ENCODE measurements at places on chromosomes 11 and 22. TPM values are rescaled to one million over a fixed set of nuclear protein-coding genes. Genes with fewer than 3 reads are reported as not detected.

The KDM4E gene
- not detected for total RNA-seq

The MMP12 gene
- not detected for total RNA-seq

The AKIP1 gene
- total RNA-seq, result 26.0 TPM

The MYEOV gene
- not detected for total RNA-seq

The TRIM29 gene
- 4.6 TPM for total RNA-seq

The UVRAG gene
- 14.9 TPM for total RNA-seq

The C11orf87 gene
- total RNA-seq, result not detected

The CYP2D6 gene
- total RNA-seq, result not detected

The MRPL21 gene
- 29.2 TPM for total RNA-seq

The DKK3 gene
- total RNA-seq, result 26.4 TPM

The ANKK1 gene
- 1.0 TPM for total RNA-seq

DNA sequence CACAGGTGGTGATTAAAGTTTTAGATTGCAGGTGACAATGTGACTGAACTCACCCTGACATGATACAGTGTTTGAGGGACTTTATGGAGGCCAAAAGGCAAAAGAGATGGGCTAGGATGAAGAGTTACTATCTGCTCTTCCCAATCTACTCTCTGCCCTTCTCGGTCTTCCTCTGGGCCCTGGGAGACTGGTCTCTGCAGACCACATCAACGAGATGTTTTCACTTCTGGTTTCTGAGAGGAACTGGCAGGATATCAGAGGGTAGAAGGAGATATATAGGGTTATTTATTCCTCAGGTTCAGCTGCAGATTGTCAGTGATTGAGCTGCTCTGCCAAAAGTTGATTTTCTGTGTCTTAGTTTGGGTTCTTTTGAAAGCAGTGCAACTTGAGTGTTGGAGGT is 32.4 kb upstream of the CD44 start:
- H3K36me3 ChIP-seq, result no peaks in the 10 kb centered on the region
- H3K27me3 ChIP-seq, result no peaks in the 10 kb centered on the region
- no peak for DNase-seq
- H3K4me1 ChIP-seq, result no peaks in the 10 kb centered on the region

DNA sequence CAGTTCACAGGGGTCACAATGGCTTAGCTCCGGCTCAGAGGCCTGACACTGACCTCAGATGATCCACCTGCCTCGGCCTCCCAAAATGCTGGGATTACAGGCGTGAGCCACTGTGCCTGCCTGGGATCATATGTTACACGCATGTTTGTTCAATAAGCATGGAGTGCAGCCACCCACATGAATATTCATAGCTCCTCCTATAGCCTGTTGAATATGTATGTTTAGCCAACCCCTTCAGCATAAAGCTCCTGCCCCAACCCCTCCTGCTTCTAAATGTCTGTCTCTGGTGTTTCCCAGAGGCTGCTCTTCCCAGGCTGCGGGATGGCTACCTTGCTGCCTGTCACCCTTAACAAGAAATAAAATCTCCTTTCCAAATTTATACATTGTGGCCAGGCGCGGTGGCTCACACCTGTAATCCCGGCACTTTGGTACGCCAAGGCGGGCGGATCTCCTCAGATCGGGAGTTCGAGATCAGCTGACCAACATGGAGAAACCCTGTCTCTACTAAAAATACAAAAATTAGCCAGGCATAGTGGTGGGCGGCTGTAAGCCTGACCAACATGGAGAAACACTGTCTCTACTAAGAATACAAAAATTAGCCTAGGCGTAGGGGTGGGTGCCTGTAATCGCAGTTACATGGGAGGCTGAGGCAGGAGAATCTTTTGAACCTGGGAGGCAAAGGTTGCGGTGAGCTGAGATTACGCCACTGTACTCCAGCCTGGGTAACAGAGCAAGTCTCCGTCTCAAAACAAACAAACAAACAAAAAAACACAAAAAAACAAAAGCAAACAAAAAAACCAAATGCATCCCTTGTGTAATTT is 1.1 kb upstream of the APOBEC3F start:
- peak overlapping the region; percentile 88 for H3K27ac ChIP-seq
- H3K4me1 ChIP-seq, result peaks cover 6% of the 10 kb centered on the region

DNA sequence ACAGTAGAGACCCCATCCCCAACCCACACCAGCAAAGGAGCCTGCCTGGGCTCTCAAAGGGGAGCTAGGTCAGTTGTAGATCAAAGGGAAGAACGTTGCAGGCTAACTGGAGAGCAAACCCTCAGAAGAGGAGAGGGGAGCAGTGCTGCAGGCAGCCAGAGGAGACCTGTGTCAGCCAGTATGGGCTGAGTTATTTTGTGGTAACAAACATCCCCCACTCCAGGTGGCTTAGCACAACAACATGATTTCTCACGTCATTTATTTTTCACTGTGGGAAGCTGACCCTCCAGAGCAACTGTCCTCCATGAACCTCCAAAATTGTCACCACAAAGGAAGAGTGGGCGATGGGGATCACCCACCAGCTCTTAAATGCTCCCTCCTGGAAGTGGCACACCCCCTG is 19.8 kb upstream of the SHANK2 start:
- no peaks in the 10 kb centered on the region for H3K4me1 ChIP-seq
- no peak overlapping the region for H3K27ac ChIP-seq
- no peak for DNase-seq
- H3K36me3 ChIP-seq, result no peaks in the 10 kb centered on the region

- H3K36me3 ChIP-seq, result no peaks in the 10 kb centered on the region
- H3K4me3 ChIP-seq, result no peak overlapping the region
- no peaks in the 10 kb centered on the region for H3K4me1 ChIP-seq
- DNase-seq, result no peak
- no peak overlapping the region for H3K27ac ChIP-seq
- H3K27me3 ChIP-seq, result no peaks in the 10 kb centered on the region
These were observed 208.4 kb downstream of the NXPE2 start for GRCh38 chr11:114886644-114887265.

GRCh38 chr22:30694171-30694639 is 469 bp upstream of the OSBP2 start:
- H3K4me3 ChIP-seq, result peak overlapping the region; percentile 40
- H3K4me1 ChIP-seq, result no peaks in the 10 kb centered on the region
- H3K36me3 ChIP-seq, result no peaks in the 10 kb centered on the region
- no peaks in the 10 kb centered on the region for H3K27me3 ChIP-seq
- DNase-seq, result peak; percentile 39

- no peaks in the 10 kb centered on the region for H3K4me1 ChIP-seq
- H3K27ac ChIP-seq, result no peak overlapping the region
- H3K36me3 ChIP-seq, result no peaks in the 10 kb centered on the region
- H3K4me3 ChIP-seq, result peak overlapping the region; percentile 24
These were observed 144.6 kb downstream of the NECTIN1 start for GRCh38 chr11:119584193-119585042.

- H3K27ac ChIP-seq, result no peak overlapping the region
- H3K4me3 ChIP-seq, result no peak overlapping the region
- DNase-seq, result no peak
- no peaks in the 10 kb centered on the region for H3K27me3 ChIP-seq
- peaks cover 3% of the 10 kb centered on the region for H3K4me1 ChIP-seq
These were observed 2.2 kb downstream of the RIN1 start for GRCh38 chr11:66333896-66334604.

GRCh38 chr11:45885921-45886721 is 670 bp downstream of the MAPK8IP1 start:
- peak overlapping the region; percentile 37 for H3K4me3 ChIP-seq
- H3K36me3 ChIP-seq, result no peaks in the 10 kb centered on the region
- H3K27ac ChIP-seq, result no peak overlapping the region
- DNase-seq, result no peak
- H3K27me3 ChIP-seq, result no peaks in the 10 kb centered on the region

GRCh38 chr22:30742291-30743256 is 47.9 kb downstream of the OSBP2 start:
- no peaks in the 10 kb centered on the region for H3K36me3 ChIP-seq
- no peak for DNase-seq
- no peaks in the 10 kb centered on the region for H3K27me3 ChIP-seq

GRCh38 chr22:36746375-36746970 is 29.4 kb downstream of the IFT27 start:
- no peak overlapping the region for H3K4me3 ChIP-seq
- no peaks in the 10 kb centered on the region for H3K36me3 ChIP-seq
- no peak for DNase-seq

DNA sequence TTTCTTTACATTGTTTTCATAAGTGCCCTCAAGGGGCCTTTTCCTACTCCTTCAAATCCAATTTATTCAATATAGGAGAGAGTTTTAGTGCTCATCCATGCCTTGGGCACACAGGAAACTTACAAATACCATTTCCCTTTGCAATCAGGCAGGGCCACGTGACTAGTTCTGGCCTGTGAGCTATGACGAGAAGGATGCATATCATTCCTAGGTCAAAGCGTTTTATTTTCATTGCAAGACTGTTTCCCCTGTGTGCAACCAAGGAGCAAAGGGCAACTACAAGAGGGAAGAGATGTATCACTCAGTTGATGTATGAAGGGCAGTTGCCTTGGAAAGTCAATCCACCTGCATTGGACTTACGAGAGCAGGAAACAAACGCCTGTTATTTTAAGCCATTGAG is 1.9 kb upstream of the TRAF6 start:
- no peak overlapping the region for H3K4me3 ChIP-seq
- no peaks in the 10 kb centered on the region for H3K36me3 ChIP-seq
- no peak overlapping the region for H3K27ac ChIP-seq
- H3K27me3 ChIP-seq, result no peaks in the 10 kb centered on the region
- no peak for DNase-seq
- H3K4me1 ChIP-seq, result peaks cover 4% of the 10 kb centered on the region

GRCh38 chr11:104609311-104610085 is 288.8 kb downstream of the CASP12 start:
- no peaks in the 10 kb centered on the region for H3K36me3 ChIP-seq
- H3K4me3 ChIP-seq, result no peak overlapping the region
- H3K27ac ChIP-seq, result no peak overlapping the region
- H3K27me3 ChIP-seq, result no peaks in the 10 kb centered on the region
- no peak for DNase-seq

GRCh38 chr22:26556904-26557303 is 33.0 kb downstream of the TPST2 start:
- H3K4me3 ChIP-seq, result no peak overlapping the region
- no peaks in the 10 kb centered on the region for H3K27me3 ChIP-seq
- DNase-seq, result no peak
- no peaks in the 10 kb centered on the region for H3K36me3 ChIP-seq
- H3K4me1 ChIP-seq, result no peaks in the 10 kb centered on the region
- no peak overlapping the region for H3K27ac ChIP-seq

DNA sequence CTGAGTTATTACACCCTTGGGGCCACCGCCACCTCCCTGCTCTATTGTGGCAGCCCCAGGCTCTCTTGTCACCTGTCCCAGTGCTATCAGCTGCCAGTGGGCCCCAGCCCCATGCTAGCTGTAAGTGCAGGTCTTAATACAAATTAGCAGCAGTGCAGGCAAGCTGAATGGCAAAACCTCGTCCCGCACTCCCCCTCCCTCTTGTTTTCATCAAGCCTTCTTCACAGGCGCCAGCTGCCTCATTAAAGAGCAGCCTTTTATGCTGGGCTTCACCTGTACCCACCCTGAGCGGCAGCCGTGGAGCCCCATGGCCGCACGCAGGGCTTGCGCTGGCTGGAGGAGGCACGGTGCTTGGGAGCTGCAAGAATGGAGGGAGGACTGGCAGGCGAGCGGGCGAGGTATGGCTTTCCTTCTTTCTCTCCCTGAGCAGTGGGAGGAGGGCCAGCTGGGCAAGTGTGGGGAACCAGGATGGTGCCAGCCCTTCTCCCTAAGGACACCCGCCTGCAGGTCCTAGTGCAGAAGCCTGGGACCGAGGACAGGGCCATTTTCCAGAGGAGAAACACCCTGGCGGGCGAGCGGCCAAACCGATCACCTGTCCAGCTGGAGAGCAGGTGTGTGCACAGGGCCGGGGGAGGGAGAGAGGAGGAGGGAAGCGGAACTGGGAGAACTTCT is 70.7 kb downstream of the FLI1 start:
- H3K4me1 ChIP-seq, result no peaks in the 10 kb centered on the region
- no peak overlapping the region for H3K4me3 ChIP-seq
- no peak for DNase-seq

DNA sequence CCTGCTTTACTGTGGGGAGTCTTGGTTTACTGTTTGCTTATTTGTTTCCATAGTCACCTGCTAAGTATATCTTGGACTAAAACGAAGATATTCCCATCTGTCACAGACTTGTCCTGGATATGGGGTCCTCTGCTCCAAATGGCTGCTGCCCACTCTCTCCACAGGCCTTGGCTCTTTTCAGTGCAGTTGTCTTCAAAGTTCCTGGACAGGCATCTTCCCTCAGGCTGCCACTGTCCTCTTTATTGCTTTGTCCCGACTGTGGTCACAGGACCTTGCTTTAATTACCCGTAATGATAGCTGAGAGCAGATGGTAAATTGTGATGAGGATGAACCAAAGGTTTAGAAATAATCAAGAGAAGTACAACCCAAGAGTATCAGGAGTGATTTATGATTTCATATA is 713.9 kb upstream of the CCDC179 start:
- H3K4me1 ChIP-seq, result no peaks in the 10 kb centered on the region
- no peak overlapping the region for H3K27ac ChIP-seq
- no peak overlapping the region for H3K4me3 ChIP-seq
- H3K36me3 ChIP-seq, result no peaks in the 10 kb centered on the region
- no peak for DNase-seq
- H3K27me3 ChIP-seq, result no peaks in the 10 kb centered on the region

DNA sequence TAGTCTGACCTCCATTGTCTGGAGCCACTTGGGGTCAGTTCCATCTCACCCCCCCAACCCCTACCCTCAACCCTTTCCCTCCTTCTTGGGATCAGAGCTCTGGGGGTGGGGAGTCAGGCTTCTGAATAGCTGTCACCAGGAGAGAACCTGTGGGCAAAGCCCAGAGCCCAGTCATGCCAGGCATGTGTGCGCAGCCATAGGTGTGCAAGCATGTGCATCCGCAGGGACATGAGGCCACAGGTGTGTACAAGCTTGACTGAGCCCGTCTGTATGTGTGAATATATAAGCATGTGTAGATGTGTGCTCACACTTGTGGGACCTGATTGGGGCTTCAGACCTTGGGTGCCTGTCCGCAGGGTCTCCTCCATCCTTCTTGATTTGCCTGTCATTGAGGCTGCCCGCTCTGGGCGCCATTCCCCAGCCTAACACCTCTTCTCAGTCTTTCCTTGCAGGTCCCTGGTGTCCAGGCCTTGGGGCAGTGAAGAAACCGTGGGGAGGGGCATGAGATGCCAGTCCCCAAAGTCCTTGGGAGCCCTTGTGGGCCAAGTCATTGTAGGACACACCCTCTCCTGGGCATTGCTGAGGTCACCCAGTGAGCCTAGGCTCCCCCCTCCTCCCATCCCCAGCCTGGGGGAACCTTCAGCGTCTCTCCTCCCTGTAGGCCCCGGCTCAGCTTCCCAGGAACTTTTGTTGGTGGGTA is 9.0 kb downstream of the ATG16L2 start:
- peaks cover 5% of the 10 kb centered on the region for H3K4me1 ChIP-seq
- H3K4me3 ChIP-seq, result no peak overlapping the region
- DNase-seq, result peak; percentile 27
- no peaks in the 10 kb centered on the region for H3K27me3 ChIP-seq
- no peaks in the 10 kb centered on the region for H3K36me3 ChIP-seq

- no peak overlapping the region for H3K27ac ChIP-seq
- no peaks in the 10 kb centered on the region for H3K4me1 ChIP-seq
- H3K36me3 ChIP-seq, result no peaks in the 10 kb centered on the region
- no peak for DNase-seq
- H3K4me3 ChIP-seq, result no peak overlapping the region
These were observed 1122.8 kb upstream of the CCDC90B start for GRCh38 chr11:84408946-84409411.

Measured in uterus (tissue), 4 donors.